ENCODE measurements at places on chromosomes 5 and 9. TPM values are rescaled to one million over a fixed set of nuclear protein-coding genes. Genes with fewer than 3 reads are reported as not detected.

TTLL11 gene
- 5.0 TPM for polyA plus RNA-seq

SLC31A1 gene
- 32.2 TPM for polyA plus RNA-seq

DNAJC21 gene
- 44.5 TPM for polyA plus RNA-seq

- no peak for DNase-seq
These were observed 210.1 kb upstream of the TBCA start for GRCh38 chr5:77986261-77986660.

DNA sequence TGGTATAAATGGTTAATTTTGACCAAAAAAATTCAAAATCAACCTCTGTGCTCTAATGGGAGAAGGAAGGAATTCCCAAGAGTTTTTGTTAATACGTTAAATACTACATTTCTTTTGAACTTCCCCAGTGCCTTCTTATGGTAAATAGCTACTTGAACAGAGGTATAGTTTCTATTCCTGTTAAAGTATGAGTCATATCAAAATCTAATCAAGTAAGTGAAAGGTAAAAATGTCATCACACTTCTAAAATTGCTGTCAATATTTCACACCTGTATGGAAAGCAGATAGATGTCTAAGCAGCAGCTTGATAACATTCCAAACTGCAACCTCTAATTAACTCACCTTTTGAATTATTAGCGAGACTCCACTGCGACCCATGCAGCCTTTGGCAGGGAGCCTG lies 214.1 kb upstream of the MEF2C start:
- no peak for DNase-seq

DNA sequence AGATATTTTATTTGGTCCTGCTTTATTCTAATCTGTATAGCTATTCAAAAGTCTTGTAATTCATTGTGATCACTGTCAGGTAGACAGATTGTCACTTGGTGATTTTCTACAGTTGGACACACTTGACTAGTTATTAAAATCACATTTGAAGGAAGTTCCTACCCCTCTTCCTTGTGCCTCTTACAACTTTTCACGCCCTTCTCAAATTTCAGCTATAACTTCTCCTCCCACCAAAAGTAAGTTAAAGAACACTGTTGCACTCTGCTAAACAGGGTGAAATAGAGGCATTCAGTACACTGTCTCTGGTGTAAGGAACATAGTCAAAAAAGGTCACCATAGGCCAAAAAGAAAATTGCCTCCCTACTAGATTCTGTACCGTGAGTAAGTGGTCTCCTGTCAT lies 142.1 kb upstream of the POU5F2 start:
- DNase-seq: no peak

DNA sequence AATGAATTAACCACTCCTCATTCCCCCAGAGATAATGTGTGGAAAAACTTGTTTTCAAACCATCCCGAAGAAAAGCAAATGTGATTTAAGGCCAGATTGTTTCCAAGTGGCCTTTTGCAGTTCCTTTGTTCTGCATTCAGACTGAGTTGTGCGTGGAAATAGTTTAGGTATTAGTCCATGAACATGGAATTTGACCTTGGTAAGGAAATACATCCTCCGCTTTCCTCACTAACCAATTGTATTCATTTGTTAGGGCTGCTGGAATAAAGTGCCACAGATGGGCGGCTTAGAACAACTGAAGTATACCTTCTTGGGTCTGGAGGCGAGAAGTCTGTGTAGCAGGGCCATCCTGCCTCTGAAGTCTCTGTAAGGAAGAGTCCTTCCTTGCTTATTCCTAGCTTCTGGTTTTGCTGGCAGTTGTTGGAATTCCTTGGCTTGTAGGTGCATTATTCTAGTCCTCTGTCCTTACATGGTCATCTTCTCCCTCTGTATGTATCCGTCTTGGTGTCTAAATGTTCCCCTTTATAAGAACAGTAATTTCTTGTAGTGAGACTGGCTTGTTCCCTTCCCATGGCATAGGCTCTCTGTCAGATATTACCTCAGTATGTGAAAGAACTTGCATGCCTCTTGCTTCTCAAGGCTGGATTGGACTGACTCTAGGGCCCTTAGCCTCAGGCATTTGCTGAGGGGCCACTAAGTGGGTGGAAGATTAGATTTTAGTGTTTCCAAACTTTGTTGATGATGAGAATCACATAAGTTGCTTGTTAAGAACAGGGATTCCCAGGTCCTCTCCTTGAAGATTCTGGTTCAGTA lies 53.9 kb downstream of the RAI14 start:
- no peak for DNase-seq

- DNase-seq: no peak
These were observed 29.4 kb downstream of the IER5L start for GRCh38 chr9:129148463-129149204.
